ENCODE measurements at places on chromosomes 6 and 20.

DNA sequence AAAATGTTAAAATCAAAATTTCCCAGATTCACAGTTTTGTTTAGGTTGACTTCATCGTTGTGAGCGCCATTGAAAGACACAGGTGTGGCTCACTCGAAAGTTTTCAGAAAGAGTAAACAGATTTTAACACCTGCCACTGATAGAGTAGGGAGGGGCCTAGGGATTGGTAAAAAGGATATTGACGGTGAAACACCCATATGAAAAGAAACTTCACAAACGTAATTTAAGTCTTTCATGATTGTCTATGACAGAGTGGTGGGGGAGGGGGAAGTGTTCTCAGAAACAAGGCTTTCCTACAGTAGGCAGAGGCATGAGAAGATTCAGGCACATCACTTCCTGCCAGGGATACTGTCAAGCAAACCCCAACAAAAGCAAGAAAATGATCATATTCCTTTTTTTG is 101.4 kb downstream of the PERP start:
- no peak for DNase-seq

DNA sequence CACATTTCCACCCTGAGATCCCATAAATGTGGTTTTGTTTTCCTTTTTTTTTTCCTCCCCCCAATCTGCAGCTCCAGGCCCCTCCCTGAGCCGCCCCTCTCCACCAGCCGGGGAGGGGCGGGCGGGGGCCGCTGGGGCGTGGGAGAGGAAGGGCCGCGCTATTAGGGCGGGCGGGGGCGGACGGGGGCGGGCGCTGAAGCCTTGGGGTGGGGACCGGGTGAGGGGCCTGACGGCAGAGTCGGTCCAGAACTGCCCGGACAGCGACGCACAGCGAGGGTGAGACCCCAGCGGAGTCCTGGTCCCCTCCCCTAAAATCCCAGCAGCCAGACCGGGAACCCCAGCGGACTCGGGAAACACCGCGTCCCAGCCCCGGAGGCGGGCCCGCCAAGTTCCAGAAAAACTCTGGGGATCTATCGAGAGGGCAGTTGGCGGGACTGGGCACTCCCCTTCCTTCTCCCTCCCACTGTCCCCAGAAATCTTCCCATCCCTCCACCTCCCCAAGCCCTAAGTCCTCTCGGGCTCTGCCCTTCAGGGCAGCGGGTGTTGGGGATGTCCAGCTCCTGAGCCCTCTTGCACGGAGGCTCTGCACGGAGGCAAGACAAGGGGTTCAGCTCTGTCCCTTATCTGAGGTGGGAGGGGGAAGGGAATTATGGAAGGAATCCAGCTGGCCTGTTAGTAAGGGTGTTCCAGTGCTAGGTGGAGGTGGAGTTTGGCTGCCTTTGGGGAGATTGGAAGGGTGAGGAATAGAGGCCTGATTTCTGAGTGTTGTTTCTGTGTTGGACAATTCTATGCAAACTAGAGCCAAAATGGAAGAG is at the start of gene PRICKLE4:
TSS of gene PRICKLE4 (plus strand) at position 232 of the 815 bp plus-strand sequence. CDS start 2,692 bp downstream, outside the sequence.
- DNase-seq: peak; percentile 57

- DNase-seq: no peak
Observed at GRCh38 chr6:155939253-155939652, 483.6 kb upstream of the NOX3 start.

- DNase-seq: no peak
Observed at GRCh38 chr20:25297141-25297905, 49.4 kb downstream of the PYGB start.

GRCh38 chr20:472889-473292 is 10.6 kb upstream of the TBC1D20 start:
- DNase-seq: no peak

DNA sequence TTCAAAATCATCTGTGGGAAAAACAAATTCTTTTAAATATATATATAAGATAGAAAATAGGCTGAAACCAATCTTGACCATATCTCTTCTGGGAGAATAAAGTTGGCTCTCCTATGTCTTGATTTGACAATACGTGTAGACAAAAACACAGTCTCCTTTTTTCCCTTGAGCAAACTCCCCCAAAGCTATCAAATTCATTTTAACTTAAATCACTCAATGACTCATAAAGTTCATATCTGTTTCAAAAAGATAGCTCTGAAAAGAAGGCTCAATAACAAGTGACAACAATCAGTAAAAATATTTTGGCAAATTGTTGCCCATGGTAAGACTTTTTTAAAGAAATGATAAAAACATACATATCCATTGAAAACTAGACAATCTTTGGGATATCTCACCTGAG is 236.0 kb upstream of the TENT5A start:
- DNase-seq: no peak

DNA sequence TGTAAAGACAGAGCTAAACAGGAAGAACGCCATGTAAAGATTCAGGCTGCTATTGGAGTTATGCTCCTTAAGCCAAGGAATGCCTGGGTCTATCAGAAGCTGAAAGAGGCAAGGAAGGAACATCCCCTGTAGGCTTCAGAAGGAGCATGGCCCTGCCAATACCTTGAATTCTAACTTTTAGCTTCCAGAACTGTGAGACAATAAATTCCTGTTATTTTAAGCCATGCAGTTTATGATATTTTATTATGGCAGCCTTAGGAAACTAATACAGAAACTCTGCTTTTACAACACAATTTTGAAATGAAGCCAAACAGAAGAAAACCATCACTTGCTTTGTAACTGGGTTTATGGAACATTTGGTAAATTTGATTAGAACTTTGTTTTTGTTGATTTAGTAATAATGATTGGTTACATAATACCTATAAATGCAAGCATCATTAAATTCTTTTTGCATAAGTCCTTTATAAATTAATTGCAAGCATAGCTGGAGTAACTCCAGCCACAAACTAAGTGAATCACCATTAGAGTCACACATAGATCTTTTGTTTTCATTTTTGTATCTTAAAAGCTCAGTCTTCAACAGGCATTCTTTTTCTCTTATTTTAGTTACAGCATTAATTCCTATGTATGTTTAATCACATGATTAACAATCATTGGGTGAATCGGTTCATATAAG is 33.5 kb upstream of the TSPYL1 start:
- DNase-seq: no peak

- no peak for DNase-seq
Observed at GRCh38 chr6:44397424-44398164, 10.1 kb downstream of the CDC5L start.

GRCh38 chr20:41032271-41032670 is 3.6 kb downstream of the TOP1 start:
- no peak for DNase-seq

GRCh38 chr20:55415567-55416142 is 589.7 kb downstream of the CBLN4 start:
- no peak for DNase-seq

- no peak for DNase-seq
Observed at GRCh38 chr20:3739926-3740451, 7.5 kb downstream of the HSPA12B start.

DNA sequence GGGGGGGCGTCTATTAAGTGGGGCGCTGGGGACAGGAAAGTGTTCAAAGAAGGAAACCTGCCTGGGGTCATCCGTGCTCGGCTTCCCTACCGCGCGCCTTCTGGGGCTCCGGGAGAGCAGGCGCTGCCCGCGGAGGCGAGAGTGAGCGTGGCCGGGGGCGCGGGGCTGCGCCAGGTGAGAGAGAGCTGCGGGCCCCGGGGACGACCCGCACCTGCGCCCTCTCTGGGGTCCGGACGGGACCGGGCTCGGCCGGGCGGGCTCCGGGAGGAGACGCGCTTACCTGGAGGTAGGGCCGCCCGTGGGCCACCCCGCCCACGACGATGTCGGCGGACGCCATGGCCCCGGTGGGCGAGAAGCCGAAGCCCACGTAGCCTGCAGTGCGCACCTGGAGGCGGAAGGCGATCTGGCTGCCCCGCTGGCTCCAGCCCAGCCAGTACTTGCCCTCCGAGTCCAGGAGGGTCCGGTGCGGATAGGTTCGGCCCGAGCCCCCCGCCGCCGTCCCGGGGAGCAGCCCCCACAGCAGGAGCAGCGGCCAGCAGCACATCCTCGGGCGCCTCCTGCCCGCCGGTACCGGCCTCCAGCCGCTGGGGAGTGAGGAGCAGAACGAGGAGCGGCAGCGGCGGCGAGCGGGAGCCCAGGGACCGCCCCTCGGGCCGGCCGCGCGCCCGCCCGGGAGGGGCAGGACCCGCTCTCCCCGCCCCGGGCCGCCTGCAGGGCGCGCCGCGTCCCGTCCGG is at the start of gene MOXD1:
TSS of gene MOXD1 (minus strand) at position 593 of the 735 bp plus-strand sequence. CDS start at position 544, 49 bp downstream.
- peak; percentile 56 for DNase-seq
